ENCODE measurements at places on chromosomes 1 and 21.

DNA sequence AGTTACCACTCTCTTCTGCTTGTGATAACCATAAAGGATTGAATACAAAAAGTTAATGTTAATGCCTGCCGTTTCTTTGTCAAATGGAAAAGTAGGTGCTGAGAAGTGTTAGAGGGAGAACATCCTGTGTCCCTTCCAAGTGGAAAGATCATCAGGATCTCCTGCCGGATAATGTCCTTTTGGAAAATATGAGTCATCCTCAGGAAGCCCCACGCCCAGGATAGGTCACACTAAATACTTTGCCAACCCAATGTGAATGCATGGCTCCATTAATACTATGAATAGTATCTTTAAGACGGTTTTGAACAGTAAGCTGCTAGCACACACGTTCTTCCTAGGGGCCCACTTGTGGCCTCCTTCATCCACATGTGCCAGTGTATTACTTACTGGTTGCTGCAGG lies 279.5 kb downstream of the ZNF326 start:
- DNase-seq, result no peak

DNA sequence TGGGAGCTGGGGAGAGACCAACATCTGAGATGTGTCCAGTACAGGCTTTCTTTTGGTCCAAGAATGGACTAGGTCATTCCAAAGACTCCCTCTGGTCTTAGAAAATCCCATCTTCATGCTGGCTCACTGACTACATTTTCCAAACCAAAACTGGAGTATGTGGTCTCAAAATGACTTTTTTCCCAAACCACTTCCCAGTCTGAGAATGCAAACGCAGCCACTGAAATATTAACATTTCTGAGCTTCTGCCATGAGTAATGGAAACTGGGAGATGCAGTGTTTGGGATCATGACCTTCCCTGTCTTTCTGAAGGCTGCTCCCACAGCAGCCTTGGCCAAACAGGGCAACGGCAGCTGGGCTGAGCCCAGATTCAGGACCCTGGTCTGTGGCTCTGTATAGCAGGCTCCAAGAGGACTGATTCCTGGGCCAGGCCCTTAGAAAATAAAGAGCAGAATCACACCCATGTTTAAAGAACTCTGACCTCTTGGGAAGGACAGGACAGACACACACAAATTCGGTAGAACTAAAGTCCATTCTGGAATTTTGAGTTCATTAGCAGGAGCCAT lies 62.1 kb upstream of the CNTN2 start:
- DNase-seq, result no peak

DNA sequence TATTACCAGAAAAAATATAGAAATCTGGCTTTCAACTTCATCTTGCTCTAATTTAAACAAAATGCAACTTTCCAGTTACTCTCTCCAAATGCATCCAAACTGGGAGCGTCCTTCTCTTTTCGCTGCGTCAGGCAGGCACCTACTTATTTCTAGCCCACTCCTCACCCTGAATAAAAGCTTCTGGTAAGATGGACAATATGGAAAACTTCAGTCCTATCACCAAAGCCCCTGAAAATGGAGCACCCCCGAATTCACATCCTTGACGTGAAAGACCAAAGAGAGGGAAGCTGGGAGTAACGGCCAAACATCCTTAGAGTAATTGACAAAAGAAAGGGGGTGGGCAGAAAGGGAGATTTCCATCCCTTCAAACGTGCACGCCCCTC lies 5.5 kb upstream of the PROX1 start:
- DNase-seq, result no peak

- no peak for DNase-seq
Observed at GRCh38 chr21:32246571-32247140, 32.2 kb downstream of the MIS18A start.

- no peak for DNase-seq
Observed at GRCh38 chr1:117611894-117612483, 6.1 kb downstream of the TENT5C start.

GRCh38 chr1:246793356-246793896 lies 69.2 kb downstream of the SCCPDH start:
- no peak for DNase-seq

- no peak for DNase-seq
Observed at GRCh38 chr1:210624722-210625121, 296.0 kb downstream of the HHAT start.

Data from stimulated activated CD8-positive, alpha-beta memory T cell treated with anti-CD3 and anti-CD28 coated beads, Interleukin-4, amount 100 ng/mL, for 24 hours (primary cell).